Dermis microvascular lymphatic vessel endothelial cell (primary cell): ENCODE measurements at places on chromosomes 16 and 17.

DNA sequence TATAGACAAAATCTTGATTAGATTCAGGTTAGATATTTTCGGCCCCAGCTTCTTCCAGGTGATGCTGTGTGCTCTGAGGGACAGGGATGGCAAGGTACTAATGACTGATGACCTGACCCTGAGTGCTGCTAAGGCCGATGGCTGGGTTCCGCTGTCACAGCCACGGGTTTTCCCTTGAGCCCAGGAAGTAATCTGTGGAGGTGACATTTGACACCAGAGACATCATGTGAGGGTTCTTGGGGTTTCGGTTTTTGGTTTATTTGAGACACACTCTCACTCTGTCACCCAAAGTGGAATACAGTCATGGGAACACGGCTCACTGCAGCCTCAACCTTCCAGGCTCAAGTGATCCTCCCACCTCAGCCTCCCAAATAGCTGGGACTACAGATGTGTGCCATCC is 9.8 kb downstream of the OTOP3 start:
- no peak for DNase-seq

DNA sequence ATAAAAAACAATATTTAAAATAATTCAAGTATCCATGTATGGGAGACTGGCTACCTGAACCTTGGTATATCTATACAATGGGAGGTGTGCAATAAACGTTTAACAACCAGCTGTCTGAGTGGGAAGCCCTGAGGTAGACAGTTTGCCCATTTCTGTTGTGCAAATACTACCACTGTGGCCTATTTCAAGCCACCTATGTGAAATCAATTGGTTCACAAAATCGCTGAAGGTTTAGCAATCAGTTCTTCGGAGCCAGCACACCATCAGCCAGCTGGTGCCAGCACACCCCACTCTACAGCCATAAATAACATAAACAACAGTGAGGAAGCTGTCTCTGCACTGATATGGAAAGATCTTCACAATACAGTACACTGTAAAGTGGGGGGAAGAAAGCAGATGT is 46.7 kb upstream of the KDM8 start:
- DNase-seq: no peak

DNA sequence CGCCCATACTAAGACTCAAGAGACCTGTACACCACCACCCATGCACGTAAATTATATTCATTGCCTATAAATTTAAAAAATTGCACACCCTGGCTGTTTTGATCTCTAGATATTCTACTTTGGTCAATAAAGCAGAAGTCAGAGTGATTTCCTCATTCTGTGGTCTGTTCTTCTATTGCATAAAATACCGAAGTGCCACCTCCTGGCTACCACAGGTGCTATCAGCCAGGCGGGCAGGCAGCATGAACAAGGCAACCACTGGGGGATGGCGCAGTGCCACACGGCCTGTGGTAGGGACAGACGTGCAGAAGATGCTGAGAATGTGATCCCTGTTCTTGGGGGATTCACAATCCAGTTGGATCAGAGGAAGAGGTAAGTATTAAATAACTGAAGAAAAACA is 122.3 kb downstream of the CDK5R1 start:
- no peak for DNase-seq

GRCh38 chr17:29591146-29591736 is 1.7 kb upstream of the ANKRD13B start:
- DNase-seq: no peak

DNA sequence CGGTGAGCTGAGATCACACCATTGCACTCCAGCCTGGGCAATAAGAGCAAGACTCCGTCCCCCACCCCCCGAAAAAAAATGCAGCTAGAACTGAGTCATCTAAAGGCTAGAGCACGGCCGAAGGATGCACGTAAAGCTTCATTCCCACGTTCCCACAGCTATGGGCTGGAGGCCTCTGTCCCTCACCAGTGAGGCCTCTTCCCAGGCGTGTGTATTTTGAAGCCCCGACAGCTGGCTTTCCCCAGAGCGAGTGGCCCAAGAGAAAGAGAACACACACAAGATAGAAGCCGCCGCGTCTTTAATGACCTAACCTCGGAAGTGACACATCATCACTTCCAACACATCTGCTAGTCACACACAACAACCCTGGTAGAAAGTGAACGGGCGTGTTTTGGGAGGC is 6.6 kb upstream of the KCTD5 start:
- no peak for DNase-seq

- no peak for DNase-seq
Measured at GRCh38 chr16:84324434-84325262, 30.0 kb downstream of the WFDC1 start.
